ENCODE measurements at places on chromosomes 7 and 10. TPM values are rescaled to one million over a fixed set of nuclear protein-coding genes. Genes with fewer than 3 reads are reported as not detected.

SEMA3E gene
- 26.5 TPM for polyA plus RNA-seq

MLLT10 gene
- 48.3 TPM for polyA plus RNA-seq

ORC5 gene
- 26.9 TPM for polyA plus RNA-seq

PAPOLB gene
- 0.12 TPM for polyA plus RNA-seq

AOAH gene
- polyA plus RNA-seq, result 9.2 TPM

ASZ1 gene
- 0.70 TPM for polyA plus RNA-seq

CD36 gene
- 198 TPM for polyA plus RNA-seq

HOXA13 gene
- polyA plus RNA-seq, result not detected

ANKRD7 gene
- polyA plus RNA-seq, result 1.9 TPM

SLC35G1 gene
- 8.1 TPM for polyA plus RNA-seq

NAT16 gene
- 0.07 TPM for polyA plus RNA-seq

GRCh38 chr10:131127138-131127589 lies 184.4 kb downstream of the TCERG1L start:
- H3K4me1 ChIP-seq, result no peaks in the 10 kb centered on the region
- no peaks in the 10 kb centered on the region for H3K27me3 ChIP-seq
- no peak for DNase-seq

DNA sequence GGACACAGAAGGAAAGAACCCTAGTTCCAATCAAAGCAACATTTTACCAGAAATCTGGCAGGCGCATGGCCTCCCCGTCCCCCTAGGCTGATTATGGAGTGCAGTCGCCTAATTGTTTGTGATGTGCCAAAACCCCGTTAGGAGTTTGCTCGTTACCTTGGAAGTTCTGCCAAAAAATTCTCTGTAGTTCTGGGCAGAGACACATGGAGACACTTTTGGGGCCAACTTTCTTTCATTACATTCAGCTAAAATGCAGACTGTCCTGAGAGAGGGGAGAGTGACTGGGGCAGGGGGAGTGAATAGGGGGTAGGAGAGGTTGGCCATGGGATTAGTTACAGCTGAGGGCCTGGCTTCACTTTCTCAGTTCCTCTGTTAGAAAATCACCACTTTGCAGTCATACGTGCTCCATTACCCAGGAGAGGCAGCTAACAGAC lies 158.0 kb upstream of the NPVF start:
- no peak for DNase-seq
- no peaks in the 10 kb centered on the region for H3K4me1 ChIP-seq

GRCh38 chr10:71832967-71833366 lies 18.1 kb downstream of the PSAP start:
- peaks cover 12% of the 10 kb centered on the region for H3K4me1 ChIP-seq
- H3K27ac ChIP-seq, result peak overlapping the region; percentile 37
- no peak for DNase-seq
- H3K4me3 ChIP-seq, result no peak overlapping the region
- peaks cover 78% of the 10 kb centered on the region for H3K36me3 ChIP-seq

- H3K27me3 ChIP-seq, result no peaks in the 10 kb centered on the region
- H3K4me1 ChIP-seq, result peaks cover 31% of the 10 kb centered on the region
- H3K27ac ChIP-seq, result peak overlapping the region; percentile 64
- H3K36me3 ChIP-seq, result no peaks in the 10 kb centered on the region
- H3K4me3 ChIP-seq, result no peak overlapping the region
- no peak for DNase-seq
Measured at GRCh38 chr10:19929506-19930140, 113.4 kb downstream of the PLXDC2 start.

GRCh38 chr10:85665681-85666080 lies 700.9 kb downstream of the GRID1 start:
- no peak overlapping the region for H3K4me3 ChIP-seq
- no peak for DNase-seq
- no peak overlapping the region for H3K27ac ChIP-seq
- H3K36me3 ChIP-seq, result no peaks in the 10 kb centered on the region

- peaks cover 85% of the 10 kb centered on the region for H3K36me3 ChIP-seq
- DNase-seq, result no peak
- no peak overlapping the region for H3K4me3 ChIP-seq
- H3K4me1 ChIP-seq, result no peaks in the 10 kb centered on the region
- H3K27me3 ChIP-seq, result no peaks in the 10 kb centered on the region
Measured at GRCh38 chr7:50603287-50603686, 38.1 kb upstream of the DDC start.

DNA sequence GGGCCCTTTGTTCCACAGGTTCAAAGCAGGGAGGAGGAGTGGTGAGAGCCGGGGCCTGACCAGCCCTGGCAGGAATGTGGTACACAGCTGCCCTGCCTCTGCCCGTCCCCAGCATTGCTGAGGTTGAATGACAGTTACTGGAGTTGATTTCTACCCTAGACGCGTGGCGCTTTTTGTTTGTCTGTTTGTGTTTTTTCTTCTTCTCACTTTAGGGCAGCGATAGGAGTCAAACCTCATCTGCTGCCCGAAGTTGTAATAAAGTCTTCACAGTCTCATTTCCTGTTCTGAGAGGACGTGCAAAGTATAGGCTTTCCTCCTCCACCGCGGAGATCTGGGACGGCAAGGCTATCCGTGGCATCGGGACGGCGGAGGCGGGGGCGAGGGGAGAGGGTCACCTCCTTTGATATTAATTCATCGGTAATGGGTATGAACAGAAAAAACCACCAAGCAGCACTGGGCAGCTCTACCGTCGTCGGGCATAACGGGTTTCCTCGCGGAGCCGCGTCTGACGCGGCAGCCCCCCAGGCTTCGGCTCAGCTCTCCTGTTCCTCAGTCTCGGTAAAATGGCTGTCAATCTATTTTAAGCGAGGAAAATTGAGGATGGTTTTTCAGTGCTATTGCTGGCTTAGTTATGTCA lies 160.8 kb downstream of the LRMDA start:
- no peak overlapping the region for H3K4me3 ChIP-seq
- DNase-seq, result no peak
- no peaks in the 10 kb centered on the region for H3K4me1 ChIP-seq

- no peak for DNase-seq
- peaks cover 97% of the 10 kb centered on the region for H3K36me3 ChIP-seq
- H3K27ac ChIP-seq, result no peak overlapping the region
Measured at GRCh38 chr7:140456551-140457051, 22.7 kb downstream of the MKRN1 start.

GRCh38 chr10:95789902-95790301 lies 33.9 kb downstream of the ENTPD1 start:
- H3K36me3 ChIP-seq, result no peaks in the 10 kb centered on the region
- no peak for DNase-seq
- H3K4me3 ChIP-seq, result no peak overlapping the region
- H3K4me1 ChIP-seq, result peaks cover 39% of the 10 kb centered on the region
- no peak overlapping the region for H3K27ac ChIP-seq

DNA sequence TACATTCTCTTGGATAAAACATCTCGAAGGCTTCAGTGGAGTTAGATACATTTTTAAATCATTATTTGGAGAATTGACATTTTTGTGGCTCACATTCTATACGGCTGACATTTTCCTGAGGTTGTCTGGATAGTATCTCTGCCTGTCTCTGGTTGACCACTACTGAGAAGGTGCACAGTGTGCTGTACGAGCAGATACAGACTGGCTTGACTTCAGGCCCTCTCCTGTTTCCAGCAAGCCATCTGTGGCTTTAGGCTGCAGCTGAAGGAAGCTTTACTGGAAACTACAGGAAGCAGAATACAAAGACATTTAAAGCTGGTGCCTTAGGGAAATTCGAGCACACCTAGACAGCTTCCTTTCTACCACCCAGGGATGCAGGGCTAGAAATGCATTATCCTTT lies 39.3 kb upstream of the RSU1 start:
- H3K4me1 ChIP-seq, result no peaks in the 10 kb centered on the region
- no peak overlapping the region for H3K27ac ChIP-seq
- H3K27me3 ChIP-seq, result no peaks in the 10 kb centered on the region
- no peak overlapping the region for H3K4me3 ChIP-seq
- no peak for DNase-seq

GRCh38 chr10:68902382-68902781 lies 1.3 kb downstream of the DDX50 start:
- H3K27ac ChIP-seq, result no peak overlapping the region
- DNase-seq, result no peak
- peaks cover 10% of the 10 kb centered on the region for H3K36me3 ChIP-seq
- H3K4me3 ChIP-seq, result peak overlapping the region; percentile 96
- peaks cover 7% of the 10 kb centered on the region for H3K4me1 ChIP-seq
- H3K27me3 ChIP-seq, result no peaks in the 10 kb centered on the region

DNA sequence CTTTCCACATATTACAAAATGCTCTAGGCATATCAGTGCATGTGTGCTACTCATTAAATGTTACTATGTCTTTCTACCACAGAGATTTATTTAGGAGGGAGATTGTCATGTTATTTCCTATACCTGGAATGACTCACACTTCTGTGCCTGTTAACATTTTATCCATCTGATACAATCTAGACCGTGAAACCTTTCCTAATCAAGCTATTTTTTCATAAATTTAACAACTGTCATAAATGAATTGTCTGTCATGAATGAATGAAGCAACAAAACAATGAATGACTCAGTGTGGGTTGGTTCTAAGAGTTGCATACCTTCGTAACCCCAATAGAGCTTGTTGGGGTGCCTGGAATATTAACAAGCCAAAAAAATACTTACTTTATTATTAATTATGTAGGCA lies 554.3 kb downstream of the GRM8 start:
- H3K36me3 ChIP-seq, result no peaks in the 10 kb centered on the region
- H3K4me1 ChIP-seq, result no peaks in the 10 kb centered on the region
- no peak overlapping the region for H3K27ac ChIP-seq
- no peak overlapping the region for H3K4me3 ChIP-seq
- no peaks in the 10 kb centered on the region for H3K27me3 ChIP-seq
